ENCODE measurements at places on chromosomes 12 and 14.

GRCh38 chr12:39619316-39619659, 315 bp downstream of the ABCD2 start:
- DNase-seq, result no peak

DNA sequence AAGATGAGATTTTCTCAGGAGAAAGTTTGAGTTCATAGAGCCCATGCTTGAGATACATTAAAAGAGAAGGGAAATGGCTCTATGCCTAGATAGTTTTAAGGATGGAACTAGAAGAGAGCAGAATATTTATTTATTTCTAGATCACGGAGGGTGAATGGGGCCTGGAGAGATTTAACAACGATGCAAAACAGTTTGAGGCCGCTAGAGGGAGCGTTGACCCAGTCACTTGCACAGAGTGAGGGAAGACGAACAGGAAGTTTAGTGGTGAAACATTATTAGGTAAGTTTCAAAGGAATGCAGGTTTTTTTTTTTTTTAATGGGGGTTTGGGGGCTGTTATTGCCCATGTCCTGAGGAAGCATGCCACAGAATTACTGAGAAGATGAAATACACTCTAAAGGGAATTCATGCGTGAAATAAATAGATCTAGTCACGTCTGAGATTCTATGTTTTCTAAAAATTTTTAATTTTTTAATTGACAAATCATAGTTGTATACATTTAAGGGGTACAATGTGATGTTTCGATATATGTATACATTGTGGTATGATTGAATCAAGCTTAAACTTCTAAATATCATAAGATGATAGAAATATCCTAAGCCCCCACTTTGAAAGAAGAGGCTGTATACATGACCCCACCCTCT, 14.8 kb upstream of the PPP1R1A start:
- no peak for DNase-seq

DNA sequence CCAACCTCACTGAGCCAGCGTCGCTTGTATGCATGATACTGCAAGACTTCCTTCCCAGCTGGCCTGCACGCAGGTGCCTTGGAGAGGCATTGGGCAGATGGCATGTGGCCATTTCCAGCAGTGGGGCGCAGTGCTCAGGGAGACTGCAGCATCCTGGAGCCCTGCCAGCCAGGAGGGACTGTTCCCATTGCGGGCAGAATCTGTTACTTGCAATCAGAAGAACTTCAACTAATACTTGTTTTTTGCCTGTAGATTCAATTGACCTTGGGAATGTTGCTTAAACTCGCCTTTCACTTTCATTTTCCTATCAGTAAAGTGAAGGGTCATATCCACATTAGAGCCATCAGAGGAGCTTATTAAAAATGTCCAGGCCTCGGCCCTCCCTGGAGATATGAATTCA, 29.8 kb downstream of the ANKRD9 start:
- DNase-seq, result no peak

DNA sequence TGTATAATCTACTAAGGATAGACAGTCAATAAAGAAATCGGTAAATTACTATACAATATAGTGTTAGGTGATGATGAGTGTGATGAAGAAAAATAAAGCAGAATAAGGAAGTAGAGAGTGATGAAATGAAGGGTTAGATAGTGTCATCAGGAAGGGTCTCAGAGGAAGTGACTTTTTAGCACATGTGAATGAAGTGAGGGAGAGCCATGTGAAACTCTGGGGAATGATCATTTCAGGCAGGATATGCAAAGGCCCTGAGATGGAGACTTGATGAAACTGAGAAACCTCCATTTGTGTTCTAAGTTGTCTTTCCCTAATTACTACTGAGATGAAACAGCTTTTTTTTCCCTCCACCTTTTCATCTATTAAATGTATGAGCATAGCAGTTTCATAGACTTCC, 19.4 kb upstream of the GNPTAB start:
- DNase-seq, result no peak

- no peak for DNase-seq
Measured at GRCh38 chr14:53523226-53523625, 370.1 kb upstream of the DDHD1 start.

DNA sequence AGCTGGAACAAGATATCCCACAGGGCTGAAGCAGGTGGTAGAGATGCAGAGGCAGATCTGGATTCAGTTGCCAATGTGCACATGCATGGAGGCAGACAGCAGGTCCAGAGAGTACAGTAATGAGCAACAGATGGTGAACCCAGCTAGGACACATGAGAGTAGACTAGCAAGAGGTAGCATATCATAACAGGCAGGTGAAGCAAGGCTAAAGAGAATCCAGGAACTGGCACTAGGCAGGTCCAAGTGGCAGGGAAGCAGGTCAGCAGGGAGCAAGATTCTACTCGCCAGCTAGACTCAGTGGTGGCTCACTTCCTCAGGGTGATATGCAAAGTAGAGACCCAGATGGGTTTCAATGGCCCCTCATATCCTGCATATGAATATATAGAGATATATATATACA, 15.3 kb upstream of the MYF6 start:
- DNase-seq, result no peak

DNA sequence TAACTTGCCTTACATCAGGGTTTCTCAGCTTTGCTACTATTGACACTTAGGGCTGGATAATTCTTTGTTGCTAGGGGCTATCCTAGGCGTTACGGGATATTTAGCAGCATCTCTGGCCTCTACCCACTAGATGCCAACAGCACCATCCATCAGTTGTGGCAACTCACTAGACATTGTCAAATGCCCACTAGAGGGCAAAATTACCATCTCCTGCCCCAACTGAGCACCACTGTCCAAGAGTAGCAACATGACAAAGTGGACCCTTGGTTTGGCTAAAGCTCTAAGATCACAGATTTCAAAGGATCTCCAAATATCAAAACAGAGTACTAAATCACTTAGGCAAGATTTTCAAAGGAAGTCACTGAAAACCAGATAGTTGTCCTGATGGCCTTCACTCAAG, 251.7 kb upstream of the TBX3 start:
- DNase-seq, result no peak

GRCh38 chr12:55970775-55971174, 3.1 kb upstream of the RAB5B start:
- no peak for DNase-seq

DNA sequence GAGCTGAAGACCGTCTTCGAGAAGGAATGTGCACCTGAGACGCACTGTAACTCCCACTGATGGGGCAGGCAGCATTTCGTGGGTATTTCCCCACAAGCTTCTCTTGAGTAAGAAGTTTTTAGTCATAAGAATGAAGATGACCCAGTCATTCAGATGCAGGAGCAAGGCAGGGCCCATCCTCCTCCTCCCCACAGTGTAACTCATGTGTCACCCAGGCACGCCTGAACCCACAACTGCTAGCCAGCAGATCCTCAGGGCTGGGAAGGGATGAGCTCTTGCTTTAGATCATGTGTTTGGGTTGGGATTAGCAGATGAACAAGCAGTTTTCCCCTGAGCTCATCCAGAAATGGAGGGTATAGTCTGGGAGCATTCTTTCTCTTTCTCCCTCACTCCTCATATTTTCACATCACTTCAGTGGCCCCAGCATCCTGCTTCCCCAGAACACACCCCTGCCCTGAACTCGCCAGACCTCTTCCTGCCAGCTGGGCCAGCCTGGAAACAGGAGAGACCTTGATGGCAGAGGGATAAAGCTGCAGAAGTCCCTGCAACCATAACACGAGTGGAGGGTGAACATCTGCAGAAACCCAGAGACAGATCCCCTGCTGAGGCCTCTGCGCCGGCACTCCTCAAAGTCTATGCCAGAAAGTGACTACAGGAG, 73.3 kb downstream of the B4GALNT3 start:
- peak; percentile 22 for DNase-seq

DNA sequence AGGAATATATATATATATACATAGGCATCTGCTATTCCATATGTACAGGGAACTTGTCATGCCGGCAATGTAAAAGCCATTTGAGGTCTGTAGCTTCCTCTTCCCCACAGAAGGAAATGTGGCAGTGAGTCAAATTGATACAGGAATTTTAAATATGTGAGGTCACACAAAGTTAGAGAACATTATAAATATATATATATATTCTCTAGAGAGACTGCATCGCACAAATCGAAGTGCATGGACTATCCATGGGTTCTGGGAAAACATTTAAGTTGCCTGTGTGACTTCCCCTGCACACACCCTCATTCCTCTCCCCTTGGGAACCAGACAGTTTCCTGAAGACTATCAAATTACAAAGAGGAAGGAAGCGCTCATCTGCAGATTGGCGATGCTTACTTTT, 100.9 kb upstream of the CCDC91 start:
- DNase-seq, result peak; percentile 55

- no peak for DNase-seq
Measured at GRCh38 chr12:123131879-123132402, 18.9 kb downstream of the PITPNM2 start.

- DNase-seq, result no peak
Measured at GRCh38 chr12:102596687-102597086, 116.3 kb upstream of the IGF1 start.

DNA sequence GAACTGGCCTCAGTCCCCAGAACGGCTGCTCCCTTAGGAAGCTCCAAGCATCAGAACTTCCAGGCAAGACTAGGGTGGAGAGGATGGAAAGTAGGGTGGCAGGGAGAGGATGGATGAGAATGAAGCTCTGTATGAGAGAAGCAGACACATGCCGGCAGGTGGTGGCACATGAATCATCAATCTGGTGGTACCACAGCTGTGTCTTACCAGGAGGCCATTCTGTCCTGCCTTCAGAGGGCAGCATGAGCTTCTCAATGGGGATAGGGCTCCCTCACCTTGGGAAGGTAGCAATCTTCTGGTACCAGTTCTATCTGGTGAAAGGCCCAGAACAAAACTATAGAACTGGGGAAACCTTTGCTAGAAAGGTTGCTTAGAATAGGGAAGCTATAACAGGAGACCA, 55.4 kb upstream of the PYGL start:
- no peak for DNase-seq

DNA sequence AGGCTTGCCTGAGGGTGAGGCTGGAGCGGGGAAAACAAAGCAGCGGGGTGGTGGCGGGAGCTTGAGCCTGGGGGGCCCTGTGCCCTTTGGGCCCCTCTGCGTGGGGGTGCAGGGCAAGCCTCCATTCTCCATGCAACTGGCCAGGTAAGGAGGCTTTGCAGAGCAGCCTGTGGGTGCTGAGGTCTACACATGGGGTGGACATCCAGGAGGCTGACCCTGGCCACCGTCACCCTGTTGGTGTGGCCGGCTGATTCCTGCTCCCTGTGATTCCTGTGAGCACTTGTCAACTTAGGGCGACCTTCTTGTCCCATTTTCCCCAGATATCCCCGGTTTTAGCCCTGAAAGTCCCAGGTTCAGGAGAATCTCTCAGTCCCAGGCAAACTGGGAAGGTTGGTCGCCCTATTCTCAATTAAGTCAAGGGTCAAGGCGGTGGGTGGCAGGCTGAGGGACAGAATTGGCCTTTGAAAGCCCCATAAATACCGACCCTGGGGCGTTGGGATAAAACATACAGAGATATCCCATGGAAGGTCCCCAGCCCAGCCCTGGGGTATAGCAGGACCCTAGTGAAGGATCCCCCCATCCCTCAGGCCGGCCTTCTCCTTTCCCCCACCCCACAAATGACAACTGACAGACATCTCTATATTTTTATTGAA, 70.5 kb downstream of the PRIMA1 start:
- no peak for DNase-seq

DNA sequence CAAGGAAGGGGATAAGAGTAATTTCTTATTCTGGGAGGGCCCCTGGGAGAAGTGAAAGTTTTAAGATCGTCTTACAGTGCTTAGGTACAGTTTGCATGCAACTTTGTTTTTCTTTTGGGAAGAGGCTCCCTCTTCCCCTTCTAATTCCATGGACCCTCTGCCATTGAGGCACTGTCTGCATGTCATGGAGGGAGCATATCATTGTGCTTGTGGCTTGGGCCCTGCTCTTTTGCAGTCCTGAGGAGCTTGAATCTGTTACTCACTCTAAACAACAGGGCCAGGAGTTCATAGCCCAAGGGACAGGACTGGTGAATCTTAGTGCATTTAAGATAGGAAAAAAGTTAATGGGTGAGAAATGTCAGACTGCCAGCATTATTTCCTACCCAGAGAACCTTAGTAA, 2.3 kb downstream of the UBE3B start:
- DNase-seq, result no peak

GRCh38 chr14:30648471-30648870, 26.4 kb downstream of the SCFD1 start:
- DNase-seq, result no peak

Data from kidney (tissue), 22 donors.